ENCODE measurements at places on chromosomes 3 and 15.
A peak's percentile ranks its signal among the peaks of the same experiment; 100 is the strongest.

GRCh38 chr3:105979961-105980360 is 111.1 kb upstream of the CBLB start:
- H3K27me3 ChIP-seq = no peaks in the 10 kb centered on the region
- no peaks in the 10 kb centered on the region for H3K4me1 ChIP-seq
- no peak for DNase-seq

GRCh38 chr15:63602595-63602994 is 5.4 kb downstream of the FBXL22 start:
- no peaks in the 10 kb centered on the region for H3K36me3 ChIP-seq
- H3K4me1 ChIP-seq = no peaks in the 10 kb centered on the region
- H3K4me3 ChIP-seq = no peak overlapping the region
- H3K27me3 ChIP-seq = no peaks in the 10 kb centered on the region

DNA sequence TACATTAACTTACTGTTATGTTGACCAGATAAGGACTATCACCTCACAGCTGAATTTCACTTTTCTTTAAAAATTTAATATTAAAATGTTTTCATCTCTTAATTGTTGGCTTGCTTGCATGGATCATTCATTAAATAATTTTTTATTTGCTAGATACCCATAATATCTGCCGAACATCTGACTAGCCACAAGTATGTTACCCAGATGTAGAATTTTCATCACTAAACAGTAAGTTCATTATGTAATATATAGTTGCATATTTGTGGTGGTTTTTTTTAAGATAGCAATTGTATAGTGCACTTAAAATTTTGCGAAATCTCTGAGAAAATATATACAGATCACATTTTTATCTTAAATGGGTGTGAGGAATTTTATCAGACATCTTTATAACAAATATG is 190.4 kb downstream of the MBNL1 start:
- H3K27me3 ChIP-seq = no peaks in the 10 kb centered on the region
- H3K4me1 ChIP-seq = no peaks in the 10 kb centered on the region
- no peaks in the 10 kb centered on the region for H3K36me3 ChIP-seq
- DNase-seq = no peak
- H3K27ac ChIP-seq = no peak overlapping the region
- no peak overlapping the region for H3K4me3 ChIP-seq

DNA sequence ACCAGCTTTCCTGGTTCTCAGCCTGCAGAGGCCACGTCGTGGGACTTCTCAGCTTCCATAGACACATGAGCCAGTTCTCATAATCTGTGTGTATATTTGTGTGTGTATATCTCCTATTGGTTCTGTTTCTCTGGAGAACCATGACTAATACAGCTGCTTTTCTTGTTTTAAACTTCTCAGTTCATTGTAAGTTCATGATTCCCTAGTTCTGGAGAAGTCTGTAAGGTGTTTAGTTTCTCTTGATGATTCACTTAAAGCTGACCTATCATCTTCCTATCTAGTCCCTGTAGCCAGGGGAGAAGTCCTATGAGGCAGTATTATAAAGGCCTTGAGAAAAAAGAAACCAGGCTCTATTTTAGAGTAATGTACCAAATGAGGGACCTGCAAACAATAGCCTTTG is 147.7 kb downstream of the RYR3 start:
- no peak for DNase-seq
- no peaks in the 10 kb centered on the region for H3K27me3 ChIP-seq
- no peak overlapping the region for H3K27ac ChIP-seq
- no peak overlapping the region for H3K4me3 ChIP-seq
- no peaks in the 10 kb centered on the region for H3K36me3 ChIP-seq
- no peaks in the 10 kb centered on the region for H3K4me1 ChIP-seq

- no peak overlapping the region for H3K27ac ChIP-seq
- no peak for DNase-seq
- H3K4me1 ChIP-seq = no peaks in the 10 kb centered on the region
- H3K4me3 ChIP-seq = no peak overlapping the region
These were observed 41.9 kb downstream of the NIPA2 start for GRCh38 chr15:22880068-22880980.

DNA sequence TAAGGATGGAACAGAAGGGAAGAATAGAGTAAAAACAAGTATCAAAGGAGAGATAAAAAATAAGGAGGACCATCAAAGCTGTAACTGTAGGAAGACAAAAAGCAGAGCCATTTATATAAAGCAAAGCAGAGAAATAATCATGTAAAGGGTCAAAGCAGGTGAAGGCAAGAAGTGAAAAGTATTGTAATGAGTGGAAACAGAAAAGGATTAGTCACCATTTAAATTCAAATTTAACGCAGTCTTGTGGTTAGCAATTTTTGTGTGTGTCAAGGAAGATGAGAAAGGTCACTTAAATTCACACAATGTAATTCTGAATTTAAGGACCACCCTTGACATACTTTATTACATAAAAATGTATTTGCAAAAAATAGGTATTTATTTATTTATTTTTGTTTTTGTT is 567.8 kb downstream of the ROBO1 start:
- H3K27me3 ChIP-seq = no peaks in the 10 kb centered on the region
- no peak overlapping the region for H3K27ac ChIP-seq
- no peaks in the 10 kb centered on the region for H3K36me3 ChIP-seq
- H3K4me1 ChIP-seq = peaks cover 7% of the 10 kb centered on the region
- H3K4me3 ChIP-seq = no peak overlapping the region
- DNase-seq = no peak

DNA sequence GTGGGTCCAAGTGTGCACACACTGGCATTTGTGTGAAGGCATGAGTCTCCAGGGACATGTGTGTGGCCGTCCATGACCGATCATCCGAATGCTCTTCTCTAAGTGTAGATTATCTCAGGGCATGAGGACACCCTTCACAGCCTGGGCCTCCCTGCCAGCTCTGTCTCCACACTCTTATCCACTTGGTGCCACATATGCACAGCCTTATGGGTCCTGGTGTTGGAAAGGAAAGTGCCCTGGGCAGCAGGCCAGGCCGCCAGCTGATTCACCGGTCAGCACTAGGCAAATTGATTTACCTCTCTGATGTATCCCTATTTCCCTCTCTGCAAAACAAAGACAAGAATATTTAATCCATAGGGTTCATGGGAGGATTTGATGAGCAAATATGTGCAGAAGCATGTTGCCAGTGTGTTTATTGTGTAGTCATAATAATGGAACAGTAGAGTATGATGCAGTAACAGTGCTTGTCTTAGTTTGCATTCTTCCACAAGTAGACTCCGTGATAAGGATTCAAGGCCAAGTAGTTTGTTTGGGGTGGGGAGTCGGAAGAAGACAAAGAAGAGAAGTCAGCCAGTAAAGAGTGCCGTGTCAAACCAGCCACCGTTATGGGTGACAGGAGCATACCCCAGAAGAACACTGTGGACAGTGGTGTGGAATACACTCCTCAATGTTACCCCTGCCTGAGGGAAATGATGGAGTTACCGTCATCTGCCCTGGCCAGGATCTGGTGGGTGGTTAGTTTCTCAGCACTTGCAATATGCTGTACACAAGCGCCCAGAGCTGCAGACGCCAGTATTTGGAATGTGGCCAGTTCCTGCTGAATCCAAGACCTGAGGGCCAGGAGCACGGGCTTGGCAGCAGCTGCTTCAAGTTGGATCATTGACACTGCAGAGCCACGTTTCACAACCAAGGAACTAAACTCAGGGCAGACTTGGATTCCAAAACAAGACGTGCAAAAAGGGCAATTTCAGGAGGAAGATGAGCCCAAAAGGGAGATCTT is 85.1 kb downstream of the MTHFS start:
- H3K36me3 ChIP-seq = no peaks in the 10 kb centered on the region
- H3K4me1 ChIP-seq = 0 out of 2 replicates have a peak, but pooled peaks cover under 1% of the 10 kb centered on the region
- no peak overlapping the region for H3K4me3 ChIP-seq

- no peaks in the 10 kb centered on the region for H3K36me3 ChIP-seq
- H3K27ac ChIP-seq = no peak overlapping the region
- no peaks in the 10 kb centered on the region for H3K4me1 ChIP-seq
- no peak for DNase-seq
These were observed 175.4 kb downstream of the EBLN2 start for GRCh38 chr3:73236867-73237266.

DNA sequence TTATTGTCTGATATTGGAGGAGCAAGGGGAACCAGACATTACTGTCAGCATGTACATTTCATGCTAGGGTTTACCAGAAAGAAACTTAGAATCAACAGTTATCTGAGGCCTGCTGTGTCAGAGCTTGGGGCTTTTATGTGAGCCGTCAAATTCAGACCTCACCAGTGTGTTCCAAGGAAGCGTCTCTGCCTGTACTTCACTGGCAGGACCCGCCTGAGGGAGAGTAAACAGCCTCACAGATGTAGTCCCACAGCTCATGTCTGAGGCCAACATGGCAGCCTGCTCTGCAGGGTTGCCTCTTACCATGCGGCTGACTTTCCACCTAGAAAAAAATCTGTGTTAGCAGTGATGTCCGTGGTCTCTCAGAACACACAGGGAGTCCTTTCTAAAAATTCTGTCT is 74.3 kb downstream of the GHSR start:
- DNase-seq = no peak
- no peak overlapping the region for H3K4me3 ChIP-seq
- H3K27ac ChIP-seq = no peak overlapping the region
- peaks cover 9% of the 10 kb centered on the region for H3K36me3 ChIP-seq

DNA sequence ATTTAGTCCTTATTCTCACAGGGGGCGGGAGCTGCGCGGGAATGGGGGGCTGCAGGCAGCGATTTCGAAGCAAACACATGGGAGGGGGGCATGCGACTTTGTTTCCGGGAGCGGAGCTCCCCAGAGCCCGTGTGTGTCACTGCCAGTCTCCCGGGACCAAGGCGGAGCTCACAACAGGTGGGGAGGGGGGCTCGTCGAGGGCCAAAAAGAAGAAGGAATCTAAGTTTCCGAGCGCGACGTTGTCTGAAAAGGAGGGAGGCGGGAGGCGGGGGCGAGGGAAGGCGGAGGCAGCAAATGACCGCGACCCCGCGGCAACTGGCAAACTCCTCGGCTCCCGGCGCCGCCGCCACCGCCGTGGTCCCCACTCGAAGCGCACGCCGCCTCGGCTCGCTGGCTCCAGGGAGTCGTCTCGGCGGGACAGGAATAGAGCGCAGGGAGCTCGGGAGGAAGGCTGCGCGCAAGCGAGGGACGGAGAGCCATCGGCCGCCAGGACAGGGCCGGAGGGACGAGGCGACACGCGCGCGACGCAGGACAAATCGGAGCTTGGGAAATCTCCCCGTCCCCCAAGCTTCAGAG is 1.4 kb downstream of the FOXP1 start:
- H3K27me3 ChIP-seq = peaks cover 19% of the 10 kb centered on the region
- H3K36me3 ChIP-seq = no peaks in the 10 kb centered on the region
- H3K27ac ChIP-seq = no peak overlapping the region

DNA sequence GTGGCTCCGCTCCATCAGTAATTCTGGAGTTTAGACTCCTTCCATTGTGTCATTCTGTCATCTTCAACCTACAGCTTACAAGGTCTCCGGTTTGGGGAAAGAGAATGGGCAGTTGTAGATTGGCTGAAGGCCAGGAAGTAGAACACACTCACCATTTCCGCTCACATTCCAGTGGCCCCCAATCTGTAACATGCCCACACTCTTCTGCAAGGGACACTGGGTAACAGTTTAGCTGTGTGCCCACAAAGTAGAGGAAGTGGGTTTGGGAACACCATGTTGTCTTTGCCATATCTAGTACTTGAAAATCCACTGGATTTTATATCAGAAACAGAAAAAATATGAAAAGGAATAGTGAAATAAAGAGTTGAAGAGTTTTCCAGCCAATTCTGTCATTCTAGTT is 153.5 kb downstream of the SV2B start:
- H3K4me1 ChIP-seq = no peaks in the 10 kb centered on the region
- no peak overlapping the region for H3K27ac ChIP-seq
- DNase-seq = no peak
- no peaks in the 10 kb centered on the region for H3K36me3 ChIP-seq
- no peak overlapping the region for H3K4me3 ChIP-seq

- no peaks in the 10 kb centered on the region for H3K27me3 ChIP-seq
- H3K4me1 ChIP-seq = no peaks in the 10 kb centered on the region
These were observed 134.0 kb downstream of the MFSD1 start for GRCh38 chr3:158935846-158936245.

- no peak overlapping the region for H3K27ac ChIP-seq
- no peaks in the 10 kb centered on the region for H3K36me3 ChIP-seq
- DNase-seq = peak; percentile 71
- 0 out of 2 replicates have a peak, but pooled peaks cover 4% of the 10 kb centered on the region for H3K27me3 ChIP-seq
- peak overlapping the region; percentile 72 for H3K4me3 ChIP-seq
These were observed 426 bp downstream of the KAT2B start for GRCh38 chr3:20040548-20041196.

DNA sequence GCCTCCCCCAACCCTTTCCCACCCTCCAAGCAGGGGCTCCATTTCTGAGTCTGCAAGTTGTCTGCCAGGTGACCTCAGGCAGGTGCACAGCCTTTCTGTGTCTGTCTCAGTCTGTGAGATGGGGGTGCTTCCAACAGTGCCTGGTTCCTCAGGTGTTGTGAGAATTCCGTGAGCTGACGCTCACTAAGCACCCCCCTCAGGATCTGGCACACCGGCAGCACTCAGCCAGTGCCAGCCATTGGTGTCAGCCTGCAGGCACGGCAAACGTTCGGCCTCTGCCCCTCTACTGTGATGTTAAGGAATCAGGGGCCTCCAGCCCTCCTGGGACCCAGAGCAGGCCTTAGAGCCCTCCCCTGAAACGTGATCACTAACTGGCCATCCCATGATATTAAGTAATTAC is 2.4 kb downstream of the KLF15 start:
- no peak overlapping the region for H3K4me3 ChIP-seq
- no peak overlapping the region for H3K27ac ChIP-seq
- no peak for DNase-seq
- peaks cover 9% of the 10 kb centered on the region for H3K27me3 ChIP-seq
- no peaks in the 10 kb centered on the region for H3K36me3 ChIP-seq
- H3K4me1 ChIP-seq = peaks cover 24% of the 10 kb centered on the region

DNA sequence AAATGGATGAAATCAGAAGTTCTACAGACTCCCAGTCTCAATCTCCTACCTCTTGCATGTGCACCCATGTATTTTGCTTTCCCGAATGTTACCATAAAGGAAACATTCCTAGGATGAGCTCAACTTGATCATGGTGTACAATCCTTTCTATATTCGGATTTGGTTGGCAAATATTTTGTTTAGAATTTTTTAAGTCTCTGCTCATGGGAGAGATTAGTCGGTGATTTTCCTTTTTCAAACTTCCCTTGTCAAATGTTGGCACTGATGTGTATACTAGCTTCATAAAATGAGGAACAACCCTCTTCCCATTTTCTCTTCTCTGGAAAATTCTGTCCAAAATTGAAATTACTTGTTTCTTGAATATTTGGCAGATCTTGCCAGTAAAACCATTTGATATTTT is 317.6 kb upstream of the RASGRP1 start:
- no peak for DNase-seq
- H3K4me3 ChIP-seq = no peak overlapping the region
- H3K27me3 ChIP-seq = no peaks in the 10 kb centered on the region
- no peak overlapping the region for H3K27ac ChIP-seq
- H3K4me1 ChIP-seq = no peaks in the 10 kb centered on the region

- H3K4me3 ChIP-seq = no peak overlapping the region
- H3K4me1 ChIP-seq = no peaks in the 10 kb centered on the region
- H3K36me3 ChIP-seq = no peaks in the 10 kb centered on the region
- DNase-seq = no peak
These were observed 91.0 kb downstream of the TPRG1 start for GRCh38 chr3:189262746-189263145.

Data from H1 (cell line).